ENCODE measurements at places on chromosomes 5 and 9. TPM values are rescaled to one million over a fixed set of nuclear protein-coding genes. Genes with fewer than 3 reads are reported as not detected.

CDH6 gene
- total RNA-seq: 0.13 TPM

ARID3C gene
- total RNA-seq: 0.26 TPM

CD180 gene
- total RNA-seq: not detected

KCNMB1 gene
- total RNA-seq: not detected

SUSD3 gene
- total RNA-seq: not detected

STPG3 gene
- total RNA-seq: not detected

GAS1 gene
- total RNA-seq: 2.6 TPM

PTGS1 gene
- total RNA-seq: 1.3 TPM
